ENCODE measurements at places on chromosomes 13 and 19. TPM values are rescaled to one million over a fixed set of nuclear protein-coding genes. Genes with fewer than 3 reads are reported as not detected.

SHANK1 gene
- 0.24 TPM for polyA plus RNA-seq

KLK4 gene
- 1.2 TPM for polyA plus RNA-seq

ZNF77 gene
- polyA plus RNA-seq: 2.4 TPM

C1QTNF9B gene
- not detected for polyA plus RNA-seq

STAP2 gene
- polyA plus RNA-seq: 61.5 TPM

PGLYRP2 gene
- not detected for polyA plus RNA-seq

C19orf73 gene
- 3.9 TPM for polyA plus RNA-seq

ZNF155 gene
- 5.0 TPM for polyA plus RNA-seq

CD37 gene
- 3.8 TPM for polyA plus RNA-seq

ZIK1 gene
- polyA plus RNA-seq: 3.1 TPM

Data from kidney (tissue), 22 donors.